ENCODE measurements at places on chromosomes 6 and 20. TPM values are rescaled to one million over a fixed set of nuclear protein-coding genes. Genes with fewer than 3 reads are reported as not detected.

GRCh38 chr6:17505767-17506280 is 94.3 kb upstream of the FAM8A1 start:
- no peak overlapping the region for H3K4me3 ChIP-seq
- H3K36me3 ChIP-seq, result no peaks in the 10 kb centered on the region
- no peaks in the 10 kb centered on the region for H3K27me3 ChIP-seq

Gene RRAGD
- total RNA-seq, result 12.8 TPM

GRCh38 chr6:85096976-85097375 is 332.6 kb upstream of the TBX18 start:
- no peaks in the 10 kb centered on the region for H3K36me3 ChIP-seq
- no peaks in the 10 kb centered on the region for H3K4me1 ChIP-seq
- no peak for DNase-seq
- no peak overlapping the region for H3K27ac ChIP-seq
- H3K27me3 ChIP-seq, result no peaks in the 10 kb centered on the region

DNA sequence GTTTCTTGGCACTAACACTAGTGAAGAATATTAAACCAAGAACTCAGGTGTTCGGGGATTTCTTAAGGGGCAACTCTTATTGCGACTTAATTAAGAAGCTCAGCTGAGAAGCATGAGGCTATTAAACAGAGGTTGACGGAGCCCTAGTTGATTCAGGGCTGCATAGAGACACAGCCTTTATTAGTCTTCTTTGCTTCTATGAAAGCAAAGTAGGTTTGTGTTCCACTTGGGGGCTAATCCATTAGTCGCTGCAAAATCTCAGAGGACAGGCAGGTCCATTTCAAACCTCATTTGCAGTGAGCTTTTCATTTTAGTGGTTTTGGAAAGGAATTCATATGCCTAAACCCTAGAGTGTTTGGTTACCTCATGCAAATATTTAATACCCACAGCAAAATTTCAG is 506.6 kb upstream of the SULF2 start:
- peaks cover 6% of the 10 kb centered on the region for H3K4me1 ChIP-seq
- no peak for DNase-seq
- H3K36me3 ChIP-seq, result no peaks in the 10 kb centered on the region
- H3K4me3 ChIP-seq, result no peak overlapping the region
- no peak overlapping the region for H3K27ac ChIP-seq
- no peaks in the 10 kb centered on the region for H3K27me3 ChIP-seq

Gene SLC32A1
- not detected for total RNA-seq

GRCh38 chr6:26330859-26331217 is 34.2 kb upstream of the BTN3A2 start:
- H3K36me3 ChIP-seq, result no peaks in the 10 kb centered on the region
- no peak for DNase-seq
- H3K27ac ChIP-seq, result no peak overlapping the region
- H3K27me3 ChIP-seq, result no peaks in the 10 kb centered on the region
- no peaks in the 10 kb centered on the region for H3K4me1 ChIP-seq

DNA sequence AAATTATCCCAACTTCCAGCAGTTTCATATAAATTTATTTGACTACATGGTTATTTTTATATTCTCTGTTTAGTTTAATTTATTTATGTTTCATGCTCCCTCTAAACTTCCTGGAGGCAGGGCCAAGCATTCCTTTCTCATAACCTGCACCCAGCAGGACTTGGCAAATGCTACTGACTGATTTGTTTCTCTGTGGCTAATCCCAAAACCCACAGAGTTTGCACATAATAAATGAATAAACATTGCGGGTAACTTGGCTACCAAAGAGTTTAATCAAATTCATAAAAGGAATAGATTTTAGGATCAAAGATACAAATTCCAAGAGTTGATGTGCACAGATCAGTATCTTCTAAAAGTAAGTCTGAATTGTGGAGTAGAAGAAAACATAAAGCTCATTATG is 239.5 kb downstream of the SLC35F1 start:
- no peak overlapping the region for H3K27ac ChIP-seq
- no peaks in the 10 kb centered on the region for H3K4me1 ChIP-seq
- H3K27me3 ChIP-seq, result no peaks in the 10 kb centered on the region
- DNase-seq, result no peak

DNA sequence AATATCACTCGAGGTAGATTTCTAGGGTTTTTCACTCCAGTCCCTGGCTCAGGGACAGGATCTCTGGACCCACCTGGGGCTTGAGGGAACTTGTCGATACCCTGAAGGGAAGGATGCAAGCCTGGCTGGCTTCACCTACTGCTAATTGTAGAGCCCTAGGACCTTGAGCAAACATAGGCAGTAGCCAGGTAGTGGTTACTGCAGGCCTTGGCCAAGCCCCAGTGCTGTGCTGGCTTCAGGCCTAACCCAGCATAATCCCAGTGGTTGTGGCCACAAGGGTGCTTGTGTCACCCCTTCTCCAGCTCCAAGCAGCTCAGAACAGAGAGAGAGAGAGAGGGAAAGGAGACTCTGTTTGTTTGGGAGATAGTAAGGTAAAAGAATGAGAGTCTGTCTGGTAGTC is 5.8 kb upstream of the MCM9 start:
- DNase-seq, result no peak
- no peaks in the 10 kb centered on the region for H3K4me1 ChIP-seq
- H3K27ac ChIP-seq, result no peak overlapping the region

DNA sequence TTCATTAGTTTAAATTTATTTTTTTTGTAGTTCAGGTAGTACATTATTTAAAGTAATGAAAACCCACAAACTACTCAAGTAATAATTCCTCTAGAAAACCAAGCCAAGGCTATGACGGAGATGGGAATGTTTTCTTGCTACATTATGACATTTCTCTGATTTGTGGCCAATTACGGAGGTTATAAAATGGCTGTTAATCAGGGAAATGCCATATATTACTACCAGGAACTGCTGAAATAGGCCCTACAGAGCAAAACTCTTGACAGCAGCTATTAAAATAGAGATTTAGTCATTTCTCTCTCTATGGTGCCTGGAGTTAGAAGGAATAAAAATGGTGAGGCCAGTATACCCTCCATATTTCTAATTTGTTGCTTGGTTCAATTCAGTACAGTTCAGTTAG is 280.0 kb downstream of the ARHGAP18 start:
- no peak for DNase-seq
- no peak overlapping the region for H3K27ac ChIP-seq
- no peaks in the 10 kb centered on the region for H3K27me3 ChIP-seq

DNA sequence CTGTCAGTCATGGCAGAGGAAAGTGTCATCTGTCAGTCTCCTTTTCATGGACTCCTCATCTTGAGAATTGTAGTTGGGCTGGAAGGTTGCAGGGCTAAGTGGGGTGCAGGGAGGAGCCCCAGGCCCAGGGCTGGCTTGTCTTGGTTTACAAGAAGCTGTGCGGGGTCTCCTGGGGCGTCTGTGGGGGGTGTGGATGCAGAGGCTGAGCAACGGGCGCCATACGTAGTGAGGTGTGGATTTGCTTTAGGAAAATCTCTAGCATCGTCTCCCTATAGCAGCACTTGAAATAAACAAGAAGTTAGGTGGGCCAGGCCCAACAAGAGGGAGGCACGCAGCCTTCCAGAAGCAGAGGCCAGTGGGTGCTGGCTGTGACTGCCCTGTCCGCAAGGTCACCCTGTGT is 1.8 kb upstream of the SLC17A9 start:
- no peak overlapping the region for H3K4me3 ChIP-seq
- H3K36me3 ChIP-seq, result no peaks in the 10 kb centered on the region
- H3K27ac ChIP-seq, result no peak overlapping the region
- DNase-seq, result no peak
- no peaks in the 10 kb centered on the region for H3K27me3 ChIP-seq

Gene VIP
- total RNA-seq, result 0.98 TPM

Gene NOX3
- not detected for total RNA-seq

Gene COL9A3
- total RNA-seq, result 5.0 TPM

Gene LPA
- total RNA-seq, result 0.33 TPM

Data from breast epithelium (tissue), 4 donors.